Ascending aorta (tissue), 2 donors: ENCODE measurements at places on chromosomes 5 and 9. TPM values are rescaled to one million over a fixed set of nuclear protein-coding genes. Genes with fewer than 3 reads are reported as not detected.
A peak's percentile ranks its signal among the peaks of the same experiment; 100 is the strongest.

- DNase-seq: no peak
- no peaks in the 10 kb centered on the region for H3K27me3 ChIP-seq
- no peaks in the 10 kb centered on the region for H3K4me1 ChIP-seq
- no peak overlapping the region for H3K4me3 ChIP-seq
Observed at GRCh38 chr5:4079831-4080230, 484.2 kb downstream of the IRX1 start.

Gene TTC33
- 7.0 TPM for total RNA-seq

DNA sequence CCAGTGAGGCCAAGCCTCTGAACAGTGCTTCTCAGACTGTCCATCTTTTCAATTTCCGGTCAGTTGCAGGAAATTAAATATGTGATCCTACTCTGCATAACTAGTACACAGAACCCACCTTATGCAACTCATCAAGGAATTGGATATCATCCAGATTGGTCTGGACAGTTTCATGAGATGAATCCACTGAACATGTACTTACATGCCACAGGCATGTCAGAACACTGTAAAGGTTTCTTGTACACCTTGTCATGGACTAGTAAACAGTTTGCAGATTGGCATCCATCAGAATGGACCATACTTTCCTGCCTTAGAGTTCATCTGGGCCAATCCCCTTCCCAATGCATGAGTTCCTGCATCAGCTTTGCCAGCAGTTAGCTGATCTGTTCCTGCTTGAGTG is 30.4 kb downstream of the GARNL3 start:
- no peak overlapping the region for H3K27ac ChIP-seq
- H3K4me3 ChIP-seq: no peak overlapping the region
- DNase-seq: no peak
- H3K4me1 ChIP-seq: no peaks in the 10 kb centered on the region
- no peaks in the 10 kb centered on the region for H3K27me3 ChIP-seq

DNA sequence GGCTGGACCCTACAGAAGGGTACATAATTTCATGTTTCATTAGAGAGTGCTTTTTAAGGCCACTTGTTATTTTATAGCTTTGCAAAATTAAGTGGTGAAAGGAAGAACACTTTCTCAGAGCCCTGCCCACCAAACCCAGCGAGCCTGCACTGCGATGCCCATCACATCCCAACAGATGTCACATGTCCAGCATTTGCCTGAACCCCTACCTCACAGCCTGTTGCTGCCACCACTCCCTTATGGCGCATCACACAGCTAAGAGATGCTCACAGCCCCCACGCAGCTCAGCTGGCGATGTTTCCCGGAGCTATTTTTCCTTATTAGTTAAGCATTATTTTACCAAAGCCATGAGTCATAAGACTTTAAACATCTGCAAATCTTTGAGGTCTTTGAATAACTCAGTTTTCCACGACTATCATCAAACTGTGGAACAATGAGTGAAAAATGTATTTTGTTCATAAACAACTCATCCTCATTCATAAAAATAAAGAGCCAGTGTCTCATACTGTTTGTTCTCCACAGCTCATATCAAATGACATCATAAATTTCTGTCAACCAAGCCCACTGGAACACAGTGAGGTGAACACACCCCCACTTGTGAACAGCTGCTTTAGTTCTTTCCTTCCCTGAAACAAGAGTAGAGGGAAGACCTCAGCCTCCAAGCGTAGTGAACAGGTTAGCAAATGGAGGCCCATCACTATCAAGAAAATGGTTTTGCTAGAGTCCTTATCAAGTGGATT is 104.9 kb downstream of the SYK start:
- no peaks in the 10 kb centered on the region for H3K27me3 ChIP-seq
- no peak overlapping the region for H3K27ac ChIP-seq
- no peak for DNase-seq
- no peak overlapping the region for H3K4me3 ChIP-seq
- H3K4me1 ChIP-seq: no peaks in the 10 kb centered on the region

Gene OR1Q1
- total RNA-seq: not detected

GRCh38 chr5:53980061-53980460 is 330.3 kb downstream of the ARL15 start:
- H3K4me1 ChIP-seq: no peaks in the 10 kb centered on the region
- no peak overlapping the region for H3K27ac ChIP-seq
- no peaks in the 10 kb centered on the region for H3K27me3 ChIP-seq
- no peak for DNase-seq
- H3K36me3 ChIP-seq: no peaks in the 10 kb centered on the region

DNA sequence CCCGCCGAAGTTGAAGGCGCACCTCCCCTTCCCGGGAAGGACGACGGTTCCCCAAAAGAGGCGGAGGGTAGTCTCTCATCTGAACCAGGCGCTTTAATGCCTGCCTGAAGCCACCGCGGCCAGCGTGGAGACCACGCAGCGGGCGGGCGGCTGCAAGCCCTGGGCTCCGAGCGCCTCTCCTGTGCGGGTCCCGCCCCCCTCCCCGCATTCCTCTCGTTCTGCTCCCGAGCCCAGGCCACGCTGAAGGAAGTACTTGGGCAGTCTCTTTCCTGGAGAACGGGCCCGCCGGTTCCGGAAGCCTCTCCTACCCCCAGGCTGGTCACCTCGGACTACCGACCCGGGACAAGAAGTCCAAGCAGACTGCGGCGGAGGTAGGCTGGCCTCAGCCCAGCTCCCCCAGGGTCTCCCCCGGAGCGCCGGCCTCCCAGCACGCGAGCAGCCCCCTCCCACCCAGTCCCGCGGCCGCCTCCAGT is 571 bp downstream of the PPIC start:
- no peaks in the 10 kb centered on the region for H3K27me3 ChIP-seq
- H3K4me3 ChIP-seq: peak overlapping the region; percentile 68
- H3K27ac ChIP-seq: peak overlapping the region; percentile 94

Gene SH3PXD2B
- 60.8 TPM for total RNA-seq

DNA sequence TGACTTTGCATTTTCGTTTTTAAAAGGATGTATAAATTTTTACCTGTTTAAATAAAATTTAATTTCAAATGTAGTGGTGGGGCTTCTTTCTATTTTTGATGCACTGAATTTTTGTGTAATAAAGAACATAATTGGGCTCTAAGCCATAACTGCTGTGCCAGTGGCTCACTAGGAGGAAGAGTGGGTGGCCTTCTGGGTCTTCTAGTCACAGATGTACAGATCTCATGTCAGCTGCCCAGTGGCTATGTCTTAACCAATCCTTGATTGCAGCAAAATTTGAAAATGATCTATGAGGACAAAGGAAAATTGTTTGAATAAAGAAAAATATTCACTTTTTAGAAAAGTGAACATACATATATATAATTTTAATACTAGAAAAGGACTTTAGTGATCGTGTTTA is 5.4 kb downstream of the CTSL start:
- H3K4me1 ChIP-seq: peaks cover 10% of the 10 kb centered on the region
- peaks cover 39% of the 10 kb centered on the region for H3K36me3 ChIP-seq
- no peaks in the 10 kb centered on the region for H3K27me3 ChIP-seq
- H3K4me3 ChIP-seq: no peak overlapping the region
- H3K27ac ChIP-seq: no peak overlapping the region

DNA sequence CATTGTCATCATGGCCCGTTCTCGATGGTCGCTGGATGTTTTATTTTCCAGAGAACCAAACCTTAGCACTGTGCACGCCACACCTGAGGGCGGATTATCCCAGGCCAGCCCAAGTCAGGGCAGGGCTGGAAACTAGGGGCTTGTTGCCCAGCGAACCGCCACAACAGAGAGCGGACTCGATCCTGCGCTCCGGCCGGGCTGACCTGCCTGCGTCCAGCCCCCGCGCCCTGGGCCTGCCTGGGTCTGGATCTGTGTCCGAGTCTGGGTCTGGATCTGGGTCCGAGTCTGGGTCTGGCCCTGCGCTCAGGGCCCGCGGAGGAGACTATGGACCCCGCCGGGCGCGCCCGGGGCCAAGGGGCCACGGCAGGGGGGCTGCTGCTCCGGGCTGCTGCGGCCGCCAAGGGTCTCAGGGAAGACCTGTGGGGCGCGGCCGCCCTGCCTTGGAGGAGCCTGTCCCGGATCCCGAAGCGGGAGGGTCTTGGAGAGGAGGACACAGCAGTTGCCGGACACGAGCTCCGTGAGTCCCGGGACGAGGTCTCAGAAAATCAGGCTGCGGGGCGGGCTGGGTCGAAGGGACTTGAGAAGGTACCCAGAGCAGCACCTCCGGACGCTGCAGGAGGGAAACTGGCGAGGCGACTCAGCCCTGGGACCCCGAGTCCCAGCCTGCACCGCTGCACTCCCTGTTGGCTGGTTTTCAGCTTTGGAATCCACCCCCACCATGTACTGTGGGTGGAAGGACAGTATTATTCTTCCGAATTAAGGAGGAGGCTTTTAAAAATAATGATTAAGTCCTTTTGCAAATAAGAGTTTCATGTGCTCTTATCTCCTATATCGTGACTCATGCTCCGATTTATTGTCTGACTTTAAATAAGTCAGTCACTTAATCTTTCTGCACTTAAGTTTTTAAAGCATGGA is at the start of gene ANKDD1B:
Gene ANKDD1B (plus strand): TSS at position 143 of the 915 bp plus-strand sequence. CDS start 182 bp downstream, at position 325.
- H3K4me1 ChIP-seq: no peaks in the 10 kb centered on the region
- no peaks in the 10 kb centered on the region for H3K27me3 ChIP-seq
- peak within 1 kb of the TSS; percentile 48 for H3K4me3 ChIP-seq
- peak; percentile 64 for DNase-seq
- H3K36me3 ChIP-seq: peaks cover 2% of the 10 kb centered on the region

- H3K4me1 ChIP-seq: peaks cover 5% of the 10 kb centered on the region
- peaks cover 6% of the 10 kb centered on the region for H3K27me3 ChIP-seq
- no peak for DNase-seq
- H3K27ac ChIP-seq: no peak within 1 kb of the TSS
- no peaks in the 10 kb centered on the region for H3K36me3 ChIP-seq
Observed at GRCh38 chr5:175444060-175444904, at the start of gene DRD1. Gene DRD1 (minus strand): TSS chr5:175444182. CDS start chr5:175443099, 1,083 bp downstream.

GRCh38 chr5:96257904-96258303 is 175.1 kb downstream of the PCSK1 start:
- no peaks in the 10 kb centered on the region for H3K36me3 ChIP-seq
- no peak overlapping the region for H3K27ac ChIP-seq
- H3K4me3 ChIP-seq: no peak overlapping the region

Gene KCNN2
- 10.0 TPM for total RNA-seq

Gene RASEF
- not detected for total RNA-seq

- DNase-seq: peak; percentile 78
- H3K36me3 ChIP-seq: peaks cover 9% of the 10 kb centered on the region
- H3K4me1 ChIP-seq: peaks cover 3% of the 10 kb centered on the region
- peak overlapping the region; percentile 29 for H3K4me3 ChIP-seq
- no peaks in the 10 kb centered on the region for H3K27me3 ChIP-seq
Observed at GRCh38 chr5:157540707-157541446, 34.7 kb downstream of the ADAM19 start.

DNA sequence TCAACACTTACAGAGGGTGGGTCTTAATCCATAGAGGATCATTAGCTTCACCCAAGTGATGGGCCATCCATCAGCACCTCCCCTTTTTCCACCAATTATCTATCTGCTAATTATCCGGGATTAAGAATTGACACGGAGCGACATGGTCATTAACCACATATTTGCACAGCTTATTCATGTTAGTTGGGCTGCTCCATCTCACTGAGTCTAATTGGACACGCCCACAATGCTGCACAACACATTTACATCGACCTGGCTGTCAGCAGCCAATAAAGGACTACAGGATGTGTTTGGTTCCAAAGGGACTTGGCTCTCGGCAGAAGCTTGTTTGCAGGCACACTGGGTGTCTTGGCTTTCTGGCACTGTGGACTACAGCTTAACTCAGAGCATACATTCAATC is 21.6 kb downstream of the FOXE1 start:
- no peak overlapping the region for H3K4me3 ChIP-seq
- no peaks in the 10 kb centered on the region for H3K4me1 ChIP-seq
- H3K27ac ChIP-seq: no peak overlapping the region
- H3K27me3 ChIP-seq: no peaks in the 10 kb centered on the region

DNA sequence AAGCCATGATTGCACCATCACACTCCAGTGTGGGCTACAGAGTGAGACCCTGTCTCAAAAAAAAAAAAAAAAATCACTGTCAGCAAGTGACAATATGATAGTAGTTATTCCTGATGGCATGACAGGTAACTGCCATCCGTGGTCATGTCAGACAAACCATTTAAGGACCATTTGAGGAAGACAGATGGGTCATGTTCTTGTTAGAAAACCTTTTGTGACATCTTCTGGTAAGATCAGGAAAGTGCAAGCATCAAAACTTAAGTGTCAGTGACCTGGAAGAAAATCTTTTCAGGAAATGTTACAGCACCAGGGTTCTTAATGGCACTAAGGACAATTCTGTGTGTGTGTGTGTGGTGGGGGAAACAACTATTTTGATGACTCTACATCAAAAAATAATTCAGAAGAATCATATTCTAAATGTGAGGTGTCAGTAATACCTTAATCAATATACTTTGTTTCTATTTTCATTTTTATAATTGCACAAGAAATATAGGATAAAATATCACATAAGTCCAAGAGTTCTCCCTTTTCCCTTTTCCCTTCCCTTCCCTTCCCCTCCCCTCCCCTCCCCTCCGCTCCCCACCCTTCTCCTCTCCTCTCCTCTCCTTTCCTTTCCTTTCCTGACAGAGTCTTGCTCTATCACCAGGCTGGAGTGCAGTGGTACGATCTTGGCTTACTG is 17.8 kb downstream of the SLC38A9 start:
- H3K4me3 ChIP-seq: no peak overlapping the region
- peaks cover 3% of the 10 kb centered on the region for H3K36me3 ChIP-seq
- H3K4me1 ChIP-seq: peaks cover 8% of the 10 kb centered on the region
- no peak for DNase-seq

Gene CDK9
- 470 TPM for total RNA-seq

DNA sequence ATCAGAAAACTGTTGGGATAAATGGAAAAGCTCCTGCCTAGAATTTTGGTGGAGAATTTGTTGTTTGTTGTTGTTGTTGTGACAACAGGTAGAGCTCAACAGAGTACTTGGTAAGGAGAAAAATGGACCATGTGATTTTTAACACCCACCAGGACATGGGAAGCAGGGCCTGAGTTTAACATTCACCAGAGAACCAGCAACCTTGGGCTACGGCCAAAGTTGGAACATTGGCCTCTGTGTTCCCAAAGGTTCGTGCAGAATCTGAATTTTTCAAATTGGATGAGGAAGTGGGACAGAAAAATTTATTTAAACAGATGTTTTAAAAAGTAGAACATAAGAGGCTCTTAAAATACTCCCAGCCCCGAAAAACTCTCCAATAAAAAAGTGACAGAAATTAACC is 127.0 kb downstream of the GNA14 start:
- DNase-seq: no peak
- no peak overlapping the region for H3K4me3 ChIP-seq
- H3K27me3 ChIP-seq: no peaks in the 10 kb centered on the region
- H3K4me1 ChIP-seq: no peaks in the 10 kb centered on the region
- no peak overlapping the region for H3K27ac ChIP-seq

DNA sequence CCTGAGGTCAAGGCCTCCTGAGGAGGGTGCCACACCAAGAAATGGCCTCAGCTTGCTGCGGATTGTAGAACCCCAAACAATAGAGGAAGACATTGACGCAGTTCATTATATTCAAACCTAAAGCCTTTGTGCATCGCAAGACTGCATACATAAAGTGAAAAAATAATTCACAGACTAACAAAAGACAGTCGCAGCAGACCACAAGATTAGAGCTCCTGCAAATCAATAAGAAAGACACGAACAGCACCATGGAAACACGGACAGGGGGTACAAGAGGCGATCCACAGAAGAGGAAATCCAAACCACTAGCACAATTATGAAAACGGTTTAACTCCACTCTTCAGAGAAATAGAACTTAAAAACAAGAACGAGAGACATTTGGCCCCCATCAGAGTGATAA is 10.0 kb upstream of the TCOF1 start:
- H3K27ac ChIP-seq: no peak overlapping the region
- no peaks in the 10 kb centered on the region for H3K4me1 ChIP-seq
- no peak for DNase-seq
- no peak overlapping the region for H3K4me3 ChIP-seq
- no peaks in the 10 kb centered on the region for H3K27me3 ChIP-seq

GRCh38 chr9:136981588-136982231 is 1.1 kb upstream of the LCNL1 start:
- no peaks in the 10 kb centered on the region for H3K36me3 ChIP-seq
- no peak overlapping the region for H3K27ac ChIP-seq
- peaks cover 8% of the 10 kb centered on the region for H3K4me1 ChIP-seq
- no peak for DNase-seq
- no peak overlapping the region for H3K4me3 ChIP-seq
- peaks cover 5% of the 10 kb centered on the region for H3K27me3 ChIP-seq

Gene FOXD4L4
- not detected for total RNA-seq

Gene TEX48
- not detected for total RNA-seq
